Cortex of kidney (tissue), 1 donor: ENCODE measurements at places on chromosomes 13 and 19.

DNA sequence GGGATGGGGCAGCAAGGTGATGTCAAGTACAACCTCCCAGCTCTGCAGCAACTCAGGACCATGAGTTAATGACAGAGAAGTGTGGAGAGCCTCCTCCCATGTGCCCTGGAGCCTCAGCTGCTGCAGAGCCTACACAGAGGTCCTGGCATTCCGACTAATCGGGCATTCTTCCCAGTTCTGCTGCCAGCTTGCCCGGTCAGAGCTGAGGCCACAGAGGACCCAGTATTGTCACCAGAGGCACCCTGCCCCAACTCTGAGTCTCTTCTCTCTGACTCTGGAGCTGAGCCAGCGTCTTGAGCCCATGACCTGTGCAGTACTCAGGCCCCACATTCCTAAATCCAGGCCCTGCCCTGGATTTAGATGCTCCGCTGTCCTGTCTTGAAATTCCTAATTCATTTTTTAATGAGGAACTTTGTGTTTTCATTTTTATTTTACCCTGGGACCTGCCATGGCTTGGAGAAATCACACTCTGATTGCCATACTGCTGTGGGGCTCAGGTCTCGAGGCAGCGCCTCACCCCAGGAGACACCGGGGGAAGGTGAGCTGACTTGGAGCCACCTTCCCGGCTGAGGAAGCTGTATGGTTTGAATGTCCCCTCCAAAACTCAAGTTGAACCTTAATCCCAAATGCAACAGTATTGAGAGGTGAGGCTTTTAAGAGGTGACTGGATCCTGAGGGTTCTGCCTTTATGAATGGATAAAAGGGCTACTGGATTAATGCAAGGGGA, 144.9 kb upstream of the ZNF507 start:
- DNase-seq: no peak

GRCh38 chr19:40284501-40285352, at the start of gene AKT2:
Gene AKT2 (minus strand): TSS chr19:40285345. CDS start chr19:40265267, 20,078 bp downstream.
- DNase-seq: no peak

DNA sequence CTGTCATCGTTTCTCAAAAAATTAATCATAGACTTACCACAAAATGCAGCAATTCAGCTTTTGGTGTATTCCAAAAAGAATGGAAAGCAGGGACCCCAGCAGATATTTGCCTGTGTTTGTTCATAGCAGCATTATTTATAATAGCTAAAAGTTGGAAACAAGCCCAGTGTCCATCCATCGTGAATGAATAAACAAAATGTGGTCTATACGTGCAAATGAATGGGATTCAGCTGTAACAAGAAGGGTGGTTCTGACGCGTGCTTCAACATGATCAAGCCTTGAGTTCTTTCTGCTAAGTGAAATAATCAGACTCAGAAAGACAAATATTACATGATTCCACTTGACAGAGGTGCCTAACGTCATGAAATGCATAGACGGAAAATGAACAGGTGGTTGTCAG, 36.4 kb downstream of the PSG11 start:
- DNase-seq: no peak

DNA sequence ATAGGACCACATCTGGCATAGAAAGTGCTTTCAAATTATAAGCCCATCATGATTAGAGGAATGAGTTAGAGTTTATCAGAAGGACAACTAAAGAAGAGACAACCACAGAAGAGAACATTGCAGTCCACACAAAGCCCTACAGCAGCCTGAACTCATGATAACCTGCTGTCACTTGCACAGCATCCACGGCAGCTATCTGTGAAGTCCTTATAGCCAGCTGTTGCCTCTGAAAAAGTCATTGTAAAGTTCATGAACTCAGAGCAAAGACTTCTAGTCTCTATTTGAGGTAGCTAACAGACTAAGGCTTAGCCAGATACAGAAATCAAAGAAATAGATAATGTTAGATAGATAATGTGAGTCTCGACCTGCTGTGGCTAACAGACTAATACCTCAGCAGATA, 450.0 kb downstream of the KLF5 start:
- no peak for DNase-seq

DNA sequence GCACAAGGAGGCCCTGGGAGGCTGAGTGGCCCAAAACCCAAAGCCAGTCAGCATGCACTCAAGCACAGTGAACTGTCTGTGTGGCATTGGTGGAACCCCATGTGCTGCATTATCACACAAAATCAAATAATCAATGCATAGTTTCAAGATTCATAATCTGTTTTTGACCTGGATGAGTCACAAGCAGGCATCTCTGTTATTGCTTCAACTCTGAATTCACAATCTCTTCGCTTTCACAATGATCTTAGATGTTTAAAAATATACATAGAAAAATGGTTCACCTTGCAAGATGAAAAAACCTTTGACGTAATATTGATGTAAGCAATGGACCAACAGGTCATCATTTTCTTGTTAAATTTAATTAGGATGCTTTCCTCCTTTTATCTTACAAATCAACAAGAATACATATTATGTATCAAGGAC, 455.4 kb downstream of the IRS2 start:
- no peak for DNase-seq

GRCh38 chr19:29771708-29772414, 39.9 kb upstream of the CCNE1 start:
- DNase-seq: no peak

GRCh38 chr13:30796132-30796572, 60.8 kb downstream of the ALOX5AP start:
- DNase-seq: no peak

DNA sequence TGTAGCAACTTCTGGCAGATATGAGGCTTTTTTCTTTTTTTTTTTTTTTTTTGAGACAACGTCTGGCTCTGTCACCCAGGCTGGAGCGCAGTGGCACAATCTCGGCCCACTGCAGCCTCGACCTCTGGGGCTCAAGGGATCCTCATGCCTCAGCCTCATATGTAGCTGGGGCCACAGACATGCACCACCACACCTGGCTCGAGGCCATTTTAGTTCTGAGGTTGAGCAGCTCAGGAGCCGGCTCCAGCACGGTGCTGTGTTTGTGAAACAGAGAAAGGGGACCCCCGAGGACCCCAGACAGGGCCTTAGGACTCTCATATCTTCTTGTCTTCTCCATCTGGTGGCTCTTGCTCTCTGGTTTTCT, 3.4 kb upstream of the FLT3LG start:
- DNase-seq: no peak

GRCh38 chr19:53865918-53866864, 1.5 kb upstream of the MYADM start:
- no peak for DNase-seq

GRCh38 chr19:47309608-47310007, at the start of gene C5AR1:
Gene C5AR1 (plus strand): TSS chr19:47309861. CDS start chr19:47309896, 35 bp downstream.
- DNase-seq: no peak

DNA sequence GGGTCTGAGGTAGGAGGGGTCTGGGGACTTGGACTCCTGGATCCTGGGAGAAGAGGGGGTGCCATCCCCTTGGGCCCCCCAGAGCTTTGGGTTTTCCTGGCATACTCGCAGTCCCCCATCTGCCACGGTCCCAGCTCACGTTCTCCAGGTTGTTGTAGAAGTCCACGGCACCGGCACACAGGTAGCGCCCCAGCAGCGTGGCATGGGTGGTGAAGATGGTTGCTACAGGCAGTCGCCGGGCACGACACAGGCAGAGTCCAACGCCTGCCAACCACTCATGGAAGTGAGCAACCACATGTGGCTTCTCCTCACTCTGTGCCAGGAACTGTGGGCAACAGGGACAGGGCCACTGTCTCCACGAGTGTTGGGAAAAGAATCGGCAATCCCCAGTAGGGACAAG, 7.4 kb downstream of the GYS1 start:
- DNase-seq: no peak

DNA sequence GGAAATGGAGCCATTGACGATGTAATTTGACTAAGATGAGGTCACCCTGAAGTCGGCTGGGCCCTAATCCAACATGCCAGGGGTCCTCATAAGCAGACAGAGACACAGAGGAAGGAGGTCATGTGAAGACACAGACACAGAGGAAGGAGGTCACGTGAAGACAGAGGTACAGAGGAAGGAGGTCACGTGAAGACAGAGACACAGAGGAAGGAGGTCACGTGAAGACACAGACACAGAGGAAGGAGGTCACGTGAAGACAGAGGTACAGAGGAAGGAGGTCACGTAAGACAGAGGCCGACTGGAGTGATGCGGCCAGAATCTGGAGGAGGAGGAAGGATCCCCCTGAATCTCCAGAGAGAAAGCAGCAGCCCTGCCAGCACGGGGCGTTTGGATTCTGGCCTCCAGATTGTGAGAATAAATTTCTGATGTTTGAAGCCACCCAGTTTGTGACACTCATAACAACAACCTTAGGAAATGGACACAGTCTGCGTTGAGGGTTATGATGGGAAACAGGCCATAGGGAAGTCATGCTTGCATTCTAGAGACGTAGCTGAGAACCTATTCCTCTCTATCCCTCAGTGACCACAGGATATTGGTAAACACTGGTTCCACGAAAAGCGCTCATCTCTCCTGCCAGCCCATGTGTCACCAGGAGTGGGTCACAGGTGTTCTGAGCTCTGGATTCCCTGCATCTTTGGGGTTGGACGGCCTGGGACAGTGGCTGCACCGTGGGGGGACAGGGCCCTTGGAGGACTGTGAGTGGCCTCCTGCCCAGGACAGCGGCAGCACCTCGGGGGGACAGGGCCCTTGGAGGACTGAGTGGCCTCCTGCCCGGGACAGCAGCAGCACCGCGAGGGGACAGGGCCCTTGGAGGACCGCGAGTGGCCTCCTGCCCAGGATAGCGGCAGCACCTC, 108.5 kb downstream of the SOX1 start:
- DNase-seq: no peak

GRCh38 chr13:72194523-72194922, 327.5 kb upstream of the DACH1 start:
- DNase-seq: no peak

DNA sequence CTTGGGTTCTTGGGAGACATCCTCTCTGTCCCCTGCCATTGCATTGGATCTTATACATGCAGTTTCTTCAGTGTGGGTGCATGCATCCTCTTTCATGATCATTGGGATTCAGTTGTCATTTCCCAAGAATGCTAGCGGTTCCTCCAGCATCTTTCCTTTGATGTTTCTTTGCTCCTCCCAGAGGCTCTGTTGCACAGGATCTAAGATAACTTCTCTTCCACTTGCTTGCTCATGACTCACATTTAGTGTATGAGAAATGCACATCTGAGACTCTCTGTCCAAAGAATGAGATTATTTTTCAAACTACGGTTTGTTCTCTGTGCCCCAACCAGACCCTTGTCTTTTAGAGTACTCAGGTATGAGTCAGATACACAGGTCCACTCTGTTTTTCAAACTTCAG, 197.1 kb downstream of the NDFIP2 start:
- DNase-seq: no peak

DNA sequence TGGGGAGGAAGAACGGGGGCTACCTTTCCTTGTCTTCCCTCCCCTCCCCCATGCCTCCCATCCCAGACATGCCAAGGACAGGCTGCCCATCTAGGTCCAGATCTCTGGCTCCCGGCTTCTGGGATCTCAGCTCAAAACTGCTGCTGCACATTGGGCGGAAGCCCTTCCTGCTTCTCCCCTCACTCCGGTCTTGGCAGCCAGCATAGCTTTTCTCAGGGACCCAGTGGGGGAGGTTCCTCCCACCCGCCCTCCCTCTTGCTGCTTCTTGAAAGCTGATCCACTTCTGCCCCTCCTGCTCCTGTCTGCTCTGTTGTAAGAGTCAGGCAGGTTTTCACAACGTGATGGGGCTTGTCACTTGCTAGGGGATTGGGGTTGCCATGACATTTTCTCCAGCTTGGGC, 21.7 kb upstream of the RNF17 start:
- no peak for DNase-seq

GRCh38 chr19:54399189-54399588, 16.1 kb upstream of the TTYH1 start:
- DNase-seq: no peak

DNA sequence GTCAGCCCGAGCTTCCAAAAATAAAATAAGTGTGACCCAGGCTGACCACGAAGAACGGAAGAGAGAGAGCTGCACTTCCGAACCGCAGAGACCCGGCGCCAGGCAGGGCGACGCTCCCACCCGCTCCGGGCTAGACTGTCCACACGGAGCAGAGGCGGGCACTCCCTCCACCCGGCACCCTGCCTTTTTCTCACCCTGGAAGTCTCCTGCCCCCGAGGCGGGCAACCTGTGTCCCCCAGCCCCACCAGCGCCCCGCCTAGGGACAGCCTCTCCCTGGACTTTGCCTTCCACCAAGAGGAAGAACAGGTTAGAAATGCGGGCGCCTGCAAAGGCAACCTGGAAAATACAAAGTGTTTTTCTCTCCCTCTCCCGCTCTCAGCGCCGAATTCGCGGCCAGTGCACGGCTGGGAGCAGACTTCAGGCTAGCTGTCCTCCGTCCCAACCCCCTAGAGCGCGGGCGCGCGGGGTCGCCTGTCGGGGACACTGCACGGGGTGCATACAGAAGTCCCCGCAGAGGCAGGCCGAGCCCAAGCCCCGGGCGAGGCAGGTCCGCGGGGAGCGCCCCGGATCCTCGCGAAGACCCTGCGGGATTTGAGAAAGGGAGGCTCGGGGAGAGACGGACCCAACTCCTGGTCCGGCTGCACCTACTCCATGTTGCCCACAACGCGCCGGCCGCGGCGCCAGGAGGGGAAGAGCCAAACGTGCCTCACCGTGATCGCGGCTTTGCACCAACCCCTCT, 845 bp downstream of the SPRY2 start:
- no peak for DNase-seq

GRCh38 chr19:33194532-33194885, 379 bp downstream of the LRP3 start:
- DNase-seq: no peak

GRCh38 chr13:58865286-58865685, 1233.7 kb downstream of the PCDH17 start:
- no peak for DNase-seq

DNA sequence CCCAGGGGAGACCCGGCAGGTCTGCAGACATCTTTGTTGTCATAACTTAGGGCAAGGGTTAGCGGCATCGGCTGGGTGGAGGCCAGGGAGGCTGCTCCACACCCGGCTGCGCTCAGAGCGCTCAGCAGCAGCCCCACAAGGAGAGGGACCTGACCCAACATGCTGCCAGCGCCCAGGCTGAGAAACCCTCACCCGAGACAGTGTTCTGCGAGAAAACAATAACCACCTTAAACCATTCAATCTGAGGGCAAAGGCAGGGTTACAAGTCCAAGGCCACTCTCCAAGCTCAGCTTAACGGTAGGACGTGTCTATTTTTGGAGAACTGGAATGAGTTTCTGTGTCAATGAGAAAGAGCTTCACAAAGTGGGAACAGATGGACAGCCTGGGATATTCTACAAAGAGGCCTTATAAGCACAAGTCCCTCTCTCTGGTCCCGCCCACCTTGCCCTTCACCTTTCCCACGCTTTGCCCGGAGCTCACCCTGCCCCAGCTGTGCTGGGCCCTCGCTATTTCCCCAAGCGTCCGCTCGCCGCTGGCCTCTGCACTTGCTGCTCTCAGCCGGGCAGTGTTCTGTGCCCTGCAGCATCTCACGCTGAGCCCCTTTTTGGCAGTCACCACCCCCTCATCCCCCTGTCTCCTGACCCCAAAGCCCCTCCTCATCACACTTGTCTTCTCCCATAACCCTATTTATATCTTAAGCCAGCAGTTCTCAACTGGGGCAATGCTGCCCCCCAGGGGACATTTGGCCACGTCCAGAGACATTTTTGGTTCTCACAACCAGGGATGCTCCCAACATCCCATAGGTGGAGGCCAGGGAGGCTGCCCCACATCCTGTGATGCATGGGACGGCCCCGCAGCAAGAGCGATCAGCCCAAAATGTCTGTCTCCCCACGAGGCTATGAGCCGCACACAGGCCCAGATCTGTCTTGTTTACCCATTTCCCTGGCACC, 17.6 kb downstream of the PPP1R12C start:
- no peak for DNase-seq
